HepG2 (cell line): ENCODE measurements at places on chromosomes 2 and 18. TPM values are rescaled to one million over a fixed set of nuclear protein-coding genes. Genes with fewer than 3 reads are reported as not detected.

LYPD6 gene
- total RNA-seq, result 0.06 and 0.07 TPM in 2 replicates

GRCh38 chr2:121036226-121036692, 248.7 kb downstream of the TFCP2L1 start:
- peak; percentile 65 for DNase-seq

REG3G gene
- not detected in 2 replicates for total RNA-seq

G6PC2 gene
- not detected in 2 replicates for total RNA-seq

- DNase-seq, result no peak
Measured at GRCh38 chr2:182585001-182585400, 131.1 kb upstream of the DNAJC10 start.

RNF144A gene
- 16.5 and 20.8 TPM in 2 replicates for total RNA-seq

DNA sequence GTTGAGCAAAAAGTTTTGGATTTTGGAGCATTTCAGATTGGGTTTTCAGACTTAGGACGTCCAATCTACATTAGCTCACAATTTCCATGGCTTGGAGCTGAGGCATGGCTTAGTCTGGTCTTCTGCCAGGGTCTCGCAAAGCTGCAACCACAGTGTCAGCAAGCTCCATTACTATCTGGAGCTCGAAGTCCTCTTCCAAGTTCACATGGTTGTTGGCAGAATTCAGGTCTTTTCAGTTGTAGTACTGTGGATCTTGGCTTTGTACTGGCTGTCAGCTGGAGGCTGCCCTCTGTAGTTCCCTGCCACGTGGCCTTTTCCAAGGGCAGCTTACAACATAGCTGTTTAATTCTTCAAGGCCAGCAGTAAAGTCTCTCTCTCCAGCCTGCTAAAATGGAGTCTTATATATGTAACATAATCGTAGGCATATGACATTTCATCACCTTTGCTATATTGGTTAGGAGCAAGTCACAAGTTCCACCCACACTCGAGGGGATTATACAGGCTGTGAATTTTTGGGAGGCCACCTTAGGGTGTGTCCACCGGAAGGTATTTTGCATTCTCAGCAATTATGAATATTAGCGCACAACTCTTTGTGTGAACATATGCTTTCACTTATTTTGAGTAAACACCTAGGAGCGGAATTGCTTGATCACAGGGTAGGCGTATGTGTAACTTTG, 41.5 kb upstream of the EPC2 start:
- no peak for DNase-seq

SAG gene
- not detected in 2 replicates for total RNA-seq

GRCh38 chr2:196145256-196145655, 26.1 kb downstream of the STK17B start:
- DNase-seq, result no peak

- peak; percentile 13 for DNase-seq
Measured at GRCh38 chr18:9665314-9665713, 42.8 kb upstream of the RAB31 start.

FBXO36 gene
- 2.8 and 4.0 TPM in 2 replicates for total RNA-seq

DNA sequence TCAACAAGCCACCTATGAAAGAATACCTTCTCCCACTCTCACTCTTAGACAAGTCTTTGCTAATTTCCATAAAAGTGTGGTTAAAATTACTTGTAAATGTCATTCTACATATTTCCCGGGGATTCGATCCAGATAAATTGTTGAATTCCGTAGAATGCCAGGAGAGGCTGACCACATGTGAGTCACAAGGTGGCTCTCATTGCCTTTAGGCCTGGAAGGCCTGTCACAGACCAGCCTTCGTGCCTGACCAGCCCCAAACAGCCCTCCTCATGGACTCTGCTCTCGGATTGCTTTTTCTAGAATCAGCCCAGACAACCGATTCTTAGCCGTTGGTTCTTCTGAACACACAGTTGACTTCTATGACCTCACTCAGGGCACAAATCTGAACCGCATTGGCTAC, 86.0 kb downstream of the RTN4 start:
- no peak for DNase-seq

RAD51AP2 gene
- total RNA-seq, result 0.07 and 0.11 TPM in 2 replicates

DNA sequence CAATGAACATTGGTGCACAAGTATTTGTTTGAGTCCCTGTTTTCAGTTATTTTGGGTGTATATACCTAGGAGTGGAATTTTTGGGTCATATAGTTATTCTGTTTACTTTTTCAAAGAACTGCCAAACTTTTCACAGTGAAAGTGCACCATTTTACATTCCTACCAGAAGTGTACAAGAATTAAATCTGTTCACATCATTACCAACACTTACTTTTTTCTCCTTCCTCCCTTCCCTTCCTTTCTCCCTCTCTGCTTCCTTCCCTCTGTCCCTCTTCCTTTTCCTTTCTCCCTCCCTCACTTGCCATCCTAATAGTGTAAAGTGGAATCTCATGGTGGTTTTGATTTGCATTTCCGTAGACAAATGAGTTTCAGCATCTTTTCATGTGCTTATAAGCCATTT, 11.9 kb downstream of the ADNP2 start:
- DNase-seq, result no peak

DLGAP1 gene
- total RNA-seq, result not detected in 2 replicates

GRCh38 chr2:96186562-96186961, 22.1 kb downstream of the STARD7 start:
- DNase-seq, result no peak

DNA sequence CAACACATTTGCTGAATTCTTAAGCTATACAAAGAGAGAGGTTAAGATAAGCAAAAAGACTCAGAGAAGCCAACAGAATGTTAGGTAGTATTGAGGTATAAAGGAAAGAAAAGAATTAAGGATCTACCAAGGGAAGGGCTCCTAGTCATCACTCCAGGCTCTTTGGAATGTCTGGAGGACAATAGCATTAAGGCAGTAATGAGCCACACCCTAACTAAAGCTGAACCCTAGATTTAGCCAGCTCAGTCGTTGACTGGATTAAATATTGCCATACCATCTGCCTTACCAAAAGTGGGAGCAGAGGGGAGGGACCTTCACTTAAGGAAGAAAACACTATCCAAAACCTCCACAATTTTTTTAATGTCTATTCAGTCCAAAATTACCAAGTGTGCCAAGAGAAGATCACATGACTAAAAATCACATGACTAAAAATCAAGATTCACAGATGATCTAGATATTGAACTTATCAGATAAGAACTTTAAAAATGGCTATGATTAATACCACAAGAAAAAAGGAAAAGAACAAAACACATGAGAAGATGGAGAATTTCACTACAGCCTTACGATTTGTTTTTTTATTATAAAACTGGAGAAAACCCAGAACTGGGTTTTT, 59.7 kb downstream of the EXOC6B start:
- DNase-seq, result no peak

GRCh38 chr2:231930593-231931281, 4.5 kb upstream of the NPPC start:
- no peak for DNase-seq

GRCh38 chr2:105928086-105928485, 183.4 kb downstream of the NCK2 start:
- no peak for DNase-seq

ABCA12 gene
- total RNA-seq, result 0.02 and 0.04 TPM in 2 replicates

DNA sequence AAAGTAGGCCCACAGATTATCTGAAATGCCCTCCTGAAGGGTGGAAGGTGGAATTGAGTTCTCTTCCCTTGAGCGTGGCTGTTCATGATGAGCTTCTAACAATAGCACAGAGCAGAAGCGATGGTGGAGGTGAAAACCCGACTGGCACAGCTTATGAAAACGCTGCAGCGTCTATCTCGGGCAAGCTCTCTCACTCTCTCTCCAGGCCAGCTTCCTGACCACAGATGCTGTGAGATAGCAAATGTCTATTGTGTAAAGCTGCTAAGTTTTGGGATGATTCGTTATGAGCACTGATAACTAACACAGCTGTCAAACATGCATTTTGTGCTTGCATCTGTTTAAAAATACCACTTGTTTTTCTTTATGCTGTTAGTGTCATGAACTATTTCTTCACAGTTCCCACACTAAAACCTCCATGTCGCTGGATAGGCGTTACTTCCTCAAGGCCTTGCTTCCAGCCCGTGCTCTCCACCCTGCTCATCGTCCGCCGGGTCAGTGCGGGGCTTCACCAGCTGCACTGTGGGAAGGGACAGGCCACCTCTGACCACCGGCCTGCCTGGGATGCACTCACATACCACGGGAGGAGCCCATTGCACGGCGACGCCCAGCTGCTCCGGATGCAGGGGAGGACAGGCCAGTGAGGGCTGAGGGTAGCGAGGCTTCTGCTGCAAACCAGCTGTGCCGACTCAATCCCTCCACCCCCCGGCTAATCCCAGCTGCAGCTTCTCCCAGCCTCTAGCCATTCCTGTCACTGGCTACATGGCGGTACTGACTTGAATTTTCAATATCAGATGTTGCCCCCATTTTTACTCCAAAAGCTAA, 60.0 kb upstream of the OTOS start:
- no peak for DNase-seq

C2orf92 gene
- total RNA-seq, result 1.5 and 4.9 TPM in 2 replicates

SGPP2 gene
- not detected in 2 replicates for total RNA-seq

DNA sequence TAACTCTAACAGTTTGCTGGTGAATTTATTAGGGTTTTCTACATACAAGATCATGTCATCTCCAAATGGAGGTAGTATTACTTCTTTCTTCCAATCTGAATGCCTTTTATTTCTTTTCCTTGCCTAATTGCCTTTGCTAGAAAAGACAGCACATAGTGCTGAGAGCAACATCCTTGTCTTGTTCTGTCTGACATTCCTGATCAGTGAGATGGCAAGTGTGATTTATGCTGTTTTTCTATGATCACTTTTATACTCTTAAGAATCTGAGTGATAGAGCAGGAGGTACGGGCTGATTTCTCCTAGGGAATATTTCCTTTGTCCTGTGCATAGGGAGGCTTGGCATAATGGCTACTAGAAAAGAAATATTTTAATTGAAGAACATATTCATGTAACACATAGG, 17.3 kb downstream of the LYPD6B start:
- DNase-seq, result no peak

GRCh38 chr2:76268902-76269620, 558.3 kb upstream of the GCFC2 start:
- DNase-seq, result no peak

MEP1B gene
- total RNA-seq, result not detected in 2 replicates

ABCG8 gene
- total RNA-seq, result 6.8 and 8.8 TPM in 2 replicates

SLC35F6 gene
- total RNA-seq, result 11.8 and 21.2 TPM in 2 replicates

GRCh38 chr18:26317398-26317797, 91.2 kb downstream of the TAF4B start:
- DNase-seq, result peak; percentile 8

DNA sequence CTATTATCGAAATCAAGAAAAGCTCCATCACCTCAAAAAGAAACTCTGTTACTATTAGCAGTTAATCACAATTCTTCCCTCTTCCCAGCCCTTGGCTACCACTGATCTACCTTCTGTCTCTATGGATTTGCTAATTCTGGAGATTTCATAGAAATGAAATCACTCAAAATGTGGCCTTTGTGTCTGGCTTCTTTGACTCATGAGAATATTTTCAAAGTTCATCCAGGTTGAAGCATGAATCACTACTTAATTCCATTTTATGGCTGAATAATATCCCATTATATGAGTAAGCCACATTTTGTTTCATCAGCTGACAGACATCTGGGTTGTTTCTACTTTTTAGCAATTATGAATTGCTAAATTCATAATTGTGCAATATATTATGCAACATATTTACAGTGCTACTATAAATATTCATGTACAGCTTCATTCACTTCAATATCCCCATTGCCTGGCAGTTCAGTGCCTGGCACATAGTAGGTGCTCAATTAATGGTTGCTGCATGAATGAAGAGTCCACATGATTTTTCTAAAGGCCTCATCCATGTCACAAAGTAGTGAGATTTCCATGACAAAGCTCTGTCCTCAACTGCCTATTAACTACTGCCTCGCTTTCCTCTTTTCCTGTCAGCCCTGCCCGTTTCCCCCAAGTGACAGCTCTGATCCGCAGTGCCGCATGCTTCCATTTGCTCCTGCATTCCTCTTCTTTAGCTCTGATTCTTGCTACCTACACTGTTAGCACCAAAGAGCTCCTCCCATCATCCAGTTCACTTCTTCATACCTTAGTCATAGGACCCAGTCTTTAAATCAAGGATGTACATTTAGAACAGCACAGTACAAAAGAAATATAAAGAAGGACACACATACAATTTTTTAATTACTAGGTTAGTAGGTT, 32.8 kb downstream of the CCDC93 start:
- DNase-seq, result no peak

DNA sequence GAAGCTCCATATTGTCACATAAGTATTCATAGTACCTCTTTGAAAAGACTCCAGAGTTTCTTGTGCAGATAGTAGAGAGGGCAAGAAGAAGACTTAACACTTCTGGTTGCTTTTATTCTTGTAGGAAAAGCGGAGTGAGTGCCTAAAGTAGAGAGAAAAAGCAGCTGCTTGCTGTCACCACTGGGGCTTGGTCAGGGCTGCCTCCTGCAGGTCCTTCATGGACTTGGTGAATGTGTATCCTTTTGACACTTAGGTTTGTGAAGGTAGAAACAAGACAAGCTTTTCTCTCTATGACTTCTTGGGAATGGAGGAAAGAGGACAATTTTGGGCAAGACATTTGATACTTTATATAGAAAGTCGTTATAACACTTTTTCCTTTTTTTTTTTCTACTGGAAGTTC, 312.8 kb upstream of the FANCL start:
- peak; percentile 10 for DNase-seq

GRCh38 chr2:5227062-5227699, 465.0 kb upstream of the SOX11 start:
- DNase-seq, result no peak

NCL gene
- 779 and 1,144 TPM in 2 replicates for total RNA-seq

UGT1A4 gene
- not detected in 2 replicates for total RNA-seq

RTP5 gene
- total RNA-seq, result not detected in 2 replicates

C2orf72 gene
- total RNA-seq, result 147 and 152 TPM in 2 replicates

- DNase-seq, result peak; percentile 61
Measured at GRCh38 chr2:222864296-222864695, 3.5 kb downstream of the ACSL3 start.

- no peak for DNase-seq
Measured at GRCh38 chr18:63831080-63831788, 56.0 kb downstream of the SERPINB7 start.

- DNase-seq, result no peak
Measured at GRCh38 chr2:16106619-16107018, 166.3 kb downstream of the MYCN start.

- peak; percentile 81 for DNase-seq
Measured at GRCh38 chr2:27379836-27380625, 503 bp downstream of the ZNF513 start.

GRCh38 chr18:9177031-9177430, 40.5 kb downstream of the ANKRD12 start:
- no peak for DNase-seq

DNA sequence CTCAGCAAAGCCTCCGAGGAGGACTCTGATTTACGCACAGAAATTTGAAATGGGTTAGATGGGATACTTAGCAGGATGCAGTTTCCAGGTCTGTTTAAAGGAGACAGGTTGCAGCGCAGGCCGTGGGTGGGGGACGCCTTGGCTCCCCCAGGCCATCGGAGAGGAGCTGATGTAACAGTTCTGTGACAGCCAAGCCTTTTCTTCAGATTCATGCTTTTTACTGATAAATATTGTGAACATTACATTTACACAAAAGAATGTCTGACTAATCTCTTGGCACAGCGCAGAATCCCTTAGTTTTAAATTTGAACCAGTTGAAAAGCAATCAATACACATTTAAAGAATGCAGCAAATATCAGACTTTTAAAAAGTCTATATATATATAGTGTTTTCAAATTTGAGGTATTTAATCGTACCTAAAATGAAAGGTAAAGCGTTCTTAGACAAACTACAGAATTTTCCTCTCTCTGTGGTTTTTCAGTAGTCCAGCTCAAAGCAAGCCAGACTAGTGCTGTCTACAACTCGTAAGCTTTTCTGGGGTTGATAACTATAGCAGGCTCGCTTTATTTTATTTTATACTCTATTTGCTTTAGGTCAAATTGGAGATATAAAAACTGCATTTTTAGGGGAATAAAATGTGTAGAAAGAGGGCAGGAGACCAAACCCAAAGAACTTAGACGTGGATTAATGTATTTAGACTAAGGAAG, 221.9 kb downstream of the PIEZO2 start:
- no peak for DNase-seq
